IMR-90 (cell line): ENCODE measurements at places on chromosomes 12 and 14. TPM values are rescaled to one million over a fixed set of nuclear protein-coding genes. Genes with fewer than 3 reads are reported as not detected.

The ARHGDIB gene
- polyA plus RNA-seq = 30.7 and 31.8 TPM in 2 replicates

The INHBC gene
- polyA plus RNA-seq = 0.06 and 0.09 TPM in 2 replicates

The POTEM gene
- polyA plus RNA-seq = not detected in 2 replicates

The TAS2R46 gene
- 0.09 TPM in 1 of 2 replicates, not detected in the other for polyA plus RNA-seq

The CEBPE gene
- 0.05 TPM in 1 of 2 replicates, not detected in the other for polyA plus RNA-seq

The HCFC2 gene
- 10.7 and 12.0 TPM in 2 replicates for polyA plus RNA-seq

The TEAD4 gene
- 24.9 and 30.8 TPM in 2 replicates for polyA plus RNA-seq

The B4GALNT3 gene
- not detected in 2 replicates for polyA plus RNA-seq

The PTMS gene
- 275 and 288 TPM in 2 replicates for polyA plus RNA-seq

The FOXM1 gene
- polyA plus RNA-seq = 27.8 and 29.3 TPM in 2 replicates

The JPH4 gene
- polyA plus RNA-seq = not detected in 2 replicates

The STRN3 gene
- 8.3 and 10.8 TPM in 2 replicates for polyA plus RNA-seq

The RASSF9 gene
- 0.07 and 0.09 TPM in 2 replicates for polyA plus RNA-seq

The INSM2 gene
- not detected in 2 replicates for polyA plus RNA-seq

The CKAP4 gene
- polyA plus RNA-seq = 282 and 297 TPM in 2 replicates

The NPAS3 gene
- not detected in 2 replicates for polyA plus RNA-seq

The VPS29 gene
- 116 and 122 TPM in 2 replicates for polyA plus RNA-seq
